Activated CD4-positive, alpha-beta T cell treated with anti-CD3 and anti-CD28 coated beads for 36 hours (primary cell): ENCODE measurements at places on chromosomes 16 and 17. TPM values are rescaled to one million over a fixed set of nuclear protein-coding genes. Genes with fewer than 3 reads are reported as not detected.

DNA sequence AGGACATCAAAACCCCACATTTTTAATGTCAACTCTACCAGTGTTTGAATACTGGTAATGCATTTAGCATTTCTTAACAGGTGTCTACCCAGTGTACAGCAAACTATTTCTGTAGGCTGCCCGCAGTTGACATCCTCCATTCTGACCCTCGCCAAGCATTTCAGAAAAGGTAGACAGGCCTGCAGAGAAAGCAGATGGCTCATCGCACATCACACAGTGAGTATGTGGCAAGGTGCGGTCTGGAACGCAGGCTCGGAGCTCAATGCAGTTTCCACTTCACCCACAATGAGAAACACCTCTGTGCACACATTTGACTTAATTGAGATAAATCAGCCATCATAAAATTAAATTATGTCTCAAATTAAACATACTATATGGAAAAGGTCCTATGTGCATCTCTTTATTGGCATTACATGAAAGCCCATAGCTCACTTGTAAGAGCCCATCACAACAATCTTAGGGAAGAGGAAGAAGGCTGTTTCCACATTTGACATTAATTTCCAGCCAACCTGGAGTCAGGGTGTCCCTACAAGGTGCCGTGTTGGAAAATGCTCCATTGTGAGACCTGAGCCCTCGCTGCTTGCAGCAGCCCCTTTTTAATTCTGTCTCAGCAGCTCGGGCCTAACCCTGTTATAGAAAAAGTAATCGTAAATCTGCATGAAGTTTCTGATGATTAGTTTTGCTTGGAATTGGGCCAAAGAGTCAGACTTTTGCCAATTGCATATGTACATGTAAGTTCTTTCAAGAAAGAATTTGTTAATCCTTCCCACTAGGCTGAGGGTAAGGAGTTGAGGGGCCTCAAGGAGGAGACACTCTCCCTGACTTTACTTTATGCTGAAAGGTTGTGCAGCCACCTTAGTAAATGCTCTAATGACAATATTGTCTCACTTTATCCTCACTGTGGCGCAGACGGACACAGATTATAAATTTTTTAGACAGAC, 378.7 kb upstream of the DYNLRB2 start:
- H3K4me1 ChIP-seq: no peaks in the 10 kb centered on the region
- no peaks in the 10 kb centered on the region for H3K36me3 ChIP-seq
- DNase-seq: no peak

DNA sequence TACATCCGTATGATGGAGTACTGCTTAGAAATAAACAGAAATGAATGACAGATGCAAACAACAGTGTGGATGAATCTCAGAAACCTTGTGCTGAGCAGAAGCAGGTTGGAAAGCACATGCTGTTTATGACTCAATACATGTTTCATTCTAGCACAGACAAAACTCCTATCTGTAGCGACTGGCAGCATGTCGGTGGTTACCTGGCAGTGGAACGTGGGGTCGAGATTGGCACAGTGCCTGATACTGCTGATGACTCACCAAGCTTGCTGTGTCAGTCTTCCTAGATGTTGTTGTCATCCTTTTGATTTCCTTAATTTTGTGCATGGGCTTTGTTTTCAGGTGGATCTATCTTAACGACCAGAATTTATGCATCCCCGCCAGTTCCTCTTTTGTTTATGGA, 62.1 kb downstream of the GAN start:
- peaks cover 6% of the 10 kb centered on the region for H3K4me1 ChIP-seq
- H3K36me3 ChIP-seq: peaks cover 29% of the 10 kb centered on the region
- no peak overlapping the region for H3K4me3 ChIP-seq
- no peaks in the 10 kb centered on the region for H3K27me3 ChIP-seq

DNA sequence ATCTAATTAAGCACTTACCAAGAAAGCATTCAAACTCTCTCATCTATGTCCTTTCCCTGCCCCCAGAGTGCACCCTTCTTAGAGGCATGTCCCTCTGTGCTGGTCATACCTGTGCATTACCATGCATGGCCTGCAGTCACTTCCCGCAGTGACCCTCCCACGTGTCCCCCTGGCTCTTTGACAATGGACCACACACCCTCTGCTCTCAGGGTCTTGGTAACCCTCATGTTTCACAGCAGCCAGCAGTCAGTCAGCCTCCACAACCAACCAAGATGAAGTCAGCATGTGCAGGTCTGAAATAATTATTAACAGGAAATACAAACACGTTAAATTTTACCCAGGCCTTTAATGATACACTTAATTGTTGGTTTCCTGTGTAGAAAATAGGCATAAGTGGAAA, 10.1 kb downstream of the KRT33A start:
- H3K36me3 ChIP-seq: peaks cover 9% of the 10 kb centered on the region
- peaks cover 63% of the 10 kb centered on the region for H3K4me1 ChIP-seq
- DNase-seq: no peak
- no peak overlapping the region for H3K4me3 ChIP-seq

The CDH3 gene
- 7.3 TPM for total RNA-seq

DNA sequence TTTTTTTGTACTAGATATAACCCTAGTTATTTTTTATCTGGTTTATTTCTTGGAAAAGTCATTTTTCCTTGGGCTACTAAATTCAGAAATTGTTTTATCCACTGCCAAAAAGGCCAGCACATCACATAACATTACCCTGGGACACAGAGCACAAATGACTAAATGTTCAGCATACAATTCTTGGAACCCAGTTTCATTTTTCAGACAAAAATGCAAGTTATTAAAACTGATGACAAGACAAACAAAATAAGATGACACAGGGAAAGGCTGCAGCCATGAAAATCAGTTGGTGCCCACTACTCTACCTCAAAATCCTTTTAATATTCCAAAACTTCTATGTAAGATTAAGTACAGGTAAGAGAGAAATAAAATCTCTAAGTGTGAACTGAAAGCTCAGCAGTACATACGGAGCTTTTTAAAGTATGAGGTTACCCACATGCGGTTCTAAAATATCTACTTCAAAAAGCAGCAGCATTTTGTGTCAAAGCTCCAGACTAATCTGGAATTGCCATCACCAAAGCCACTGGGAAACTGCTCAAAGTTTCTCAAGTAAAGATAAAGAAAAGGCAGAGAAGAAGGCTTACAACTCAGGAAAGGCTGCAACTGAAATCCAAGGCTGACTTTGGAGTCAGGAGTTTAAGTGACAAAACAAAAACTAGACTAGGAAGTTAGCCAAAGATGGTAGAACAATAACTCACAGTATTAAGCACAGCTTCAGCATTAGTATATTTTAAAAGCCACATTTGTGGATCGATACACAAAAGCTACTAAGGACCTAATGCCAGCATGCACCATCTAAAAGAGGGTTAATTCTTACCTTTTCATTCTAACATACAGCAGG, 41.4 kb downstream of the AP1G1 start:
- no peak for DNase-seq
- peaks cover 13% of the 10 kb centered on the region for H3K4me1 ChIP-seq
- H3K27me3 ChIP-seq: no peaks in the 10 kb centered on the region
- peaks cover 49% of the 10 kb centered on the region for H3K36me3 ChIP-seq
- no peak overlapping the region for H3K4me3 ChIP-seq

The TPSG1 gene
- not detected for total RNA-seq

DNA sequence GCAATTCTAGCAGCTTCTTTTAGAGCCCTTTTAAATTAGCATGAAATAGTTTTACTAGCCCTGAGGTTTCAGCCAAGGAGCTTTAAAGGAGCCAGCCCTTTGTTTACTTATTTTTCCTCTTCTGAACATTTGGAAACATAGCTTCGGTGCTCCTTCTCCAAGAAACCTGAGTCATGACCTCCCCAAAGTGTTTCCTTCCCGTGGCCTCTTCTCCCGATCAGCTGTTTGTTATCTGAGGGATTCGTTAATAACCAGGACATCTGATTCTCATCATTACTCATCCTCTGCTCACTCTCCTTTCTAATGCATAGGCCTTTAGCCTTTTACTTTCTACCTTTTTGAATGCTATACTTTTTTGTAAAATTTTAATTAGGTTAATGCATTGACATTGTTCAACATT, 204.5 kb downstream of the WWOX start:
- H3K4me1 ChIP-seq: no peaks in the 10 kb centered on the region
- H3K4me3 ChIP-seq: no peak overlapping the region
- peaks cover 3% of the 10 kb centered on the region for H3K36me3 ChIP-seq

GRCh38 chr17:16027708-16028584, 28.3 kb downstream of the TTC19 start:
- DNase-seq: peak; percentile 80
- peaks cover 48% of the 10 kb centered on the region for H3K4me1 ChIP-seq
- peaks cover 71% of the 10 kb centered on the region for H3K36me3 ChIP-seq
- H3K4me3 ChIP-seq: peak overlapping the region; percentile 61

The SMIM36 gene
- total RNA-seq: not detected

The NLRP1 gene
- total RNA-seq: 31.2 TPM

DNA sequence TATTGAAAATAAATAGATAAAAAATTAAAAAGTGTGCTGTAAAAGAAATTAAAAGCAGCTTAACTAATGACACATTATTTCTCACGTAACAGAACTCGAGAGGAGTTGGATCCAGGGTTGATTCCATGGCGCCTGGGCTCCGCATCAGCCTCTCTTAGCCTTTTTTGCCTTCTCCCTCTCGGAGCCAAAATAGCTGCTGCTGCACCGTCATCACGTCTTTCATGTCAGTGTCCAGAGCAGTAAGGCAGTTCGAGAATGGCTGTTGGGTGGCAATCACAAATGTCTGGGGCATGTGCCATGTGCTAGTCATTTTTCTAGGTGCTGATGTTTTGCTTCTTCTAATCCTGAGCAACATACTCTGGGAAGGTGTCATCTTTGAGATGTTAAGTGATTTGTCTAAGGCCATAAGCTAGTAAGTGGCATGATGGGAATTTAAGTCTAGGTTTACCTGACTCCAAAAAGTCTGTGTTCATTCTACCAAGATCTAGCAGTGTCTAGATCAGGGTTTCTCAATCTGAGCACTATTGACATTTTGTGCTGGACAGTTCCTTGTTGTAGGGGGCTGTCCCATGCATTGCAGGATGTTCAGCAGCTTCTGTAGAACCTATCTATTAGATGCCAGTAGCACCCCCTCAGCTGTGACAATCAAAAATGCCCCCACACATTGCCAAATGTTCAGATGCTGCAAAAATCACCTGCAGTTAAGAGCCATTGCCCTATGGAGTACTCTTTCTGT, 280.4 kb downstream of the HAPSTR1 start:
- H3K36me3 ChIP-seq: no peaks in the 10 kb centered on the region
- no peak for DNase-seq
- H3K27ac ChIP-seq: no peak overlapping the region
- H3K4me3 ChIP-seq: no peak overlapping the region
- H3K27me3 ChIP-seq: peaks cover 3% of the 10 kb centered on the region

The PERCC1 gene
- total RNA-seq: not detected

DNA sequence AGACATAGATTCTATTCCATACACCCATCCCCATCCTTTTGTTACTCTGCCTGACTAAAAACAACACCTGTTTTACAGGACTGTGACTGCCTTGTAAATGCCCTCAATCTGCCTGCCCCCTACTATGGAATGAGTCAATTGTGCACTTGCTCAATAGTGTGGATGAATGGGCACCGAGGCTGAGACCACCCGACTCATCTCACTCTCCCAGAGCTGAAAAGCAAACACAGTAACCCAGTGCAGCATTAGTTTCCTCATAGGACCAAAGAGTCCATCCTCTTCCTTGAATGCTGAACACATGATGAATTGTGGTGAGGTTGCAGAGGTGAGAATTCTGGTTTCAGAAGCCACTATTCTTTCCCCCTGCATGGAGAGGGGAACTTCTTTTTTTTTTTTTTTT, 233.7 kb downstream of the ZFHX3 start:
- no peaks in the 10 kb centered on the region for H3K4me1 ChIP-seq
- DNase-seq: no peak
- no peaks in the 10 kb centered on the region for H3K36me3 ChIP-seq
- H3K27me3 ChIP-seq: peaks cover 9% of the 10 kb centered on the region
- H3K4me3 ChIP-seq: no peak overlapping the region

GRCh38 chr17:29179232-29180033, 765 bp downstream of the MYO18A start:
- peak overlapping the region; percentile 23 for H3K4me3 ChIP-seq
- no peak overlapping the region for H3K27ac ChIP-seq
- peaks cover 28% of the 10 kb centered on the region for H3K4me1 ChIP-seq
- no peaks in the 10 kb centered on the region for H3K36me3 ChIP-seq

The FBRS gene
- 111 TPM for total RNA-seq

The FOXO3B gene
- total RNA-seq: 4.4 TPM

The HOXB8 gene
- total RNA-seq: not detected

GRCh38 chr17:83054518-83055125, 24.8 kb upstream of the METRNL start:
- no peaks in the 10 kb centered on the region for H3K36me3 ChIP-seq
- H3K4me1 ChIP-seq: peaks cover 17% of the 10 kb centered on the region
- H3K4me3 ChIP-seq: no peak overlapping the region
- no peak overlapping the region for H3K27ac ChIP-seq
- DNase-seq: no peak

DNA sequence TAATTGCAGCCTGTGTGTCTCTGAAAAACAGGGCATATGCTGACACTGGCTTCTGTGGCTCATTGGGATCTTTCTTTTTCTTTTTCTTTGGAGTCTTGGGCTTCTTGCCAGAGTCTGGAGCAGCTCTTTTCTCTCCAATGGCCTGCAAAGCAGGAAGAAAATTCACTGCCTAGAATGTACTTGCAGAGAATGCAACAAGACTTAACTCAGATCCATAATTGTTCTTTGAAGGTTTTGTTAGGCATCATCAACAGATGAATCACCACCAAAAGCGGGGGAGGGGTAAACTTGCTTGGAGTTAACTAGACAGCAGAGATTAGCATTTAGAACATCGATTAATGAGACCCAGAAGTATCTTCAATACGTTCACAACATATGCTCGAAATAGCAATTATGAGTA, 100.9 kb downstream of the TOX3 start:
- no peaks in the 10 kb centered on the region for H3K4me1 ChIP-seq
- DNase-seq: no peak
- H3K4me3 ChIP-seq: no peak overlapping the region
- no peak overlapping the region for H3K27ac ChIP-seq
- no peaks in the 10 kb centered on the region for H3K36me3 ChIP-seq
- no peaks in the 10 kb centered on the region for H3K27me3 ChIP-seq

GRCh38 chr17:7293816-7294613, 424 bp downstream of the YBX2 start:
- peaks cover 23% of the 10 kb centered on the region for H3K4me1 ChIP-seq
- H3K27me3 ChIP-seq: peaks cover 19% of the 10 kb centered on the region
- DNase-seq: peak; percentile 42
- no peaks in the 10 kb centered on the region for H3K36me3 ChIP-seq
- H3K4me3 ChIP-seq: peak overlapping the region; percentile 17

- H3K27me3 ChIP-seq: no peaks in the 10 kb centered on the region
- peak; percentile 3 for DNase-seq
- H3K36me3 ChIP-seq: peaks cover 6% of the 10 kb centered on the region
- no peak overlapping the region for H3K4me3 ChIP-seq
These were observed 59.1 kb downstream of the PDPK1 start for GRCh38 chr16:2596747-2597559.
